ENCODE measurements at places on chromosomes 4 and X.

GRCh38 chrX:79084923-79085322, 59.6 kb upstream of the GPR174 start:
- no peak for DNase-seq

GRCh38 chrX:103175944-103176753, 38.8 kb upstream of the BEX4 start:
- peak; percentile 49 for DNase-seq

GRCh38 chr4:73740353-73740778, at the start of gene CXCL8:
TSS of gene CXCL8 (plus strand) at chr4:73740569. CDS start at chr4:73740659, 90 bp downstream.
- DNase-seq, result peak; percentile 18

GRCh38 chr4:10803713-10804343, 119.3 kb upstream of the CLNK start:
- DNase-seq, result no peak

DNA sequence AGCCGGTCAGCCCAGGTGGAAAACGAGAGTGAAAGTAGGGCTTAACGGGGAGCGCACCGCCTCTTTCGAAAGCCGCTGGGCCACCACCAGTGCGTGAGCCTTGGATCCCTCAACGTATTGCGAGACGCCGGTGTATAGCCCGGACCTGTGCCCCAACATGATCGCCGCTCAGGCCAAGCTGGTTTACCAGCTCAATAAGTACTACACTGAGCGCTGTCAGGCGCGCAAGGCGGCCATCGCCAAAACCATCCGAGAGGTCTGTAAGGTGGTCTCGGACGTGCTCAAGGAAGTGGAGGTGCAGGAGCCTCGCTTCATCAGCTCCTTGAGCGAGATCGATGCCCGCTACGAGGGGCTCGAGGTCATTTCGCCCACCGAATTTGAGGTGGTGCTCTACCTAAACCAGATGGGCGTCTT, 929 bp downstream of the MAB21L2 start:
- no peak for DNase-seq

DNA sequence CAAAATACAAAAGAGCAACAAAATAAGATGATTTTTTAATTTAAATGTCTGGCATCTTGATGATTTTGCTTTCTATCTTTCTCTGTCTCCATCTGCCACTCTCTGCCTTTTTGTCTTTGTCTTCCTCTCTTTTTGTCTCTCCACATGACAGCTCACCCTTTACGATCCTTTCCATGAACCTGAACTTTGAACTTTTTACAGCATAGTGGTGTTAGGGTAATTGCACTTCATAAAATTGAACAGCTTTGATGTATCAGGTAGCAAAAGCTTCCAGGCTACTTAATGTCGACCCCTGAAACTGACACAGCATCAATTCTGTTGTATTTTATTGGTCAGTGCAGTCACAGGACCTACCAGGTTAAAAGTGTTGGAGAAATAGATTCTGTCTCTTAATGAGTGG, 1517.0 kb downstream of the ADGRL3 start:
- no peak for DNase-seq

DNA sequence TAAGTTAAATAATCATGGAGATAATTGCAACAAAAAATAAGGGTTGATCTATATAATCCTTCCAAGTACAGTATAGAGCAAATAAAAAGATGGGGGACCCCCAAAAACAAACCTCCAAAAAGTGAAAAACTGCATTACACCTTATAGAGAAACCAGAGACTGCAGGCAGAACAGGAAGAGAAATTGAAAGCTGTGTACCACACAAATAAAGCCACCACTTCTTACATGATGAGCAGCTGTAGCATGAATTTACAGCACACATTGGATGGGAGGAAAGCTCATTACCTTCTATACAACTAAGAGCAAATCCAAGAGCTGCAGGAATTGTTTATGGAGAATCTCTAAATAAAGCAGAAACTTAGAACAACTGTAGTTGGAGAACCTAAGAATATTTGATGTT, 152.4 kb upstream of the PDE5A start:
- no peak for DNase-seq

Measured in CD4-positive, alpha-beta T cell treated with Interleukin-10 for 1 hour (primary cell).